ENCODE measurements at places on chromosomes 1 and 21. TPM values are rescaled to one million over a fixed set of nuclear protein-coding genes. Genes with fewer than 3 reads are reported as not detected.

Gene FAM72A
- total RNA-seq: 0.98 TPM

- DNase-seq: peak; percentile 62
Observed at GRCh38 chr1:16014509-16015482, 3.0 kb downstream of the HSPB7 start.

Gene KCNQ4
- 1.7 TPM for total RNA-seq

DNA sequence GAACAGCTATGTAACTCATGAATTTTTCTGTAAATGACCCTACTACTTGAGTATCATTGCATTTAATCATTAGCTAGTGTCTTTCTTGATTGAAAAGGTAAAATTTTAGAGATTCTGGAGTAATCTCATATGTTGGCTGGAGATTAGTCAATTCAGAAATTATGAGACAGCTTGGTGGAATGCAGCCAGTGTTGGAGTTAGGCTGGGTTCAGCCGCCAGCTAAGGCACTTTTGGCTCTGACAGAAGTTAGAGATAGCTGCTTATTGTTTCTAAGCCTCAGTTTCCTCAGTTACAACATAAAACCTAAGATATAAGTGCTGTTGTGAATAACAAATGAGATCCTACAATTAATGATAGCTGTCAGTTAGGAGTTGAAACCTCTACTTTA lies 49.4 kb downstream of the TBCE start:
- DNase-seq: no peak

Gene TGFB2
- total RNA-seq: 3.1 TPM

DNA sequence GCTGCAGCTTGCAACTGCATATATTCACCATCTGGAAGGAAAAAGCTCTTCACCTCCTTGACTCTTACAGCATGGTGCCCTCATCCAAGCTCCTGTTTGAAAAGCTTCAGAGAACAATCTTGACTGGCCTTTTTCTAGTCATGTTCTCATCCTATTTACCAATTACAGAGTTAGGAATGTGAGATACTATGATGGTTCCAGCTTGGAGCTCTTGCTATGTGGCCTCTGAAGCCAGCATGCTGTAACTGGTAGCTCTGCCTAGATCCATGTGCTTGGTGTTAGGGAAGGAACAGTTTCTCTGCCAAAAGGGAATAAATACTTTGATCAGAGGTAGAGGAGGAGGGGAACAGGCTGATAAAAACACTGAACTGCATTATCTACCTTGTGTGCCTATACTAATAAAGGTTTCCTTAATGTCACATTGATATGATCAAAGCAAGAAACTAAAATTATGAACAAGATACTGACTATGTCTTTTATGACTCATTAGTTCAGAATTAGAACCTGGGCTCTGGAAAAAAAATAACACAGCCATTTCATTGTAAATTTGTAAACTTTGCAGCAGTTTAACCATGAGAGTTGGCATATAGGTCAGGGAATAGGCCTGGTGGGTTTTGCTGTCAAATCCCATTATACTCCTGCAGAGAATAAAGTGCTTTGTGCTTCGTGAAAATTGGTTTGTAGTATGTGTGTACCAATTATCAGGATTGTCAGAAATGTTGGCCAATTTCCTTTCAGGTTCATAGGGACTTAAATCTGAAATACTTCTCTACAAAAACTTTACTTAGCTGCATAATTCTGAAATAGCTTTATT lies 92.7 kb downstream of the LEPR start:
- DNase-seq: no peak

- DNase-seq: no peak
Observed at GRCh38 chr1:156464335-156464734, 36.2 kb downstream of the MEF2D start.

- DNase-seq: no peak
Observed at GRCh38 chr1:78049396-78049795, 3.6 kb downstream of the GIPC2 start.

DNA sequence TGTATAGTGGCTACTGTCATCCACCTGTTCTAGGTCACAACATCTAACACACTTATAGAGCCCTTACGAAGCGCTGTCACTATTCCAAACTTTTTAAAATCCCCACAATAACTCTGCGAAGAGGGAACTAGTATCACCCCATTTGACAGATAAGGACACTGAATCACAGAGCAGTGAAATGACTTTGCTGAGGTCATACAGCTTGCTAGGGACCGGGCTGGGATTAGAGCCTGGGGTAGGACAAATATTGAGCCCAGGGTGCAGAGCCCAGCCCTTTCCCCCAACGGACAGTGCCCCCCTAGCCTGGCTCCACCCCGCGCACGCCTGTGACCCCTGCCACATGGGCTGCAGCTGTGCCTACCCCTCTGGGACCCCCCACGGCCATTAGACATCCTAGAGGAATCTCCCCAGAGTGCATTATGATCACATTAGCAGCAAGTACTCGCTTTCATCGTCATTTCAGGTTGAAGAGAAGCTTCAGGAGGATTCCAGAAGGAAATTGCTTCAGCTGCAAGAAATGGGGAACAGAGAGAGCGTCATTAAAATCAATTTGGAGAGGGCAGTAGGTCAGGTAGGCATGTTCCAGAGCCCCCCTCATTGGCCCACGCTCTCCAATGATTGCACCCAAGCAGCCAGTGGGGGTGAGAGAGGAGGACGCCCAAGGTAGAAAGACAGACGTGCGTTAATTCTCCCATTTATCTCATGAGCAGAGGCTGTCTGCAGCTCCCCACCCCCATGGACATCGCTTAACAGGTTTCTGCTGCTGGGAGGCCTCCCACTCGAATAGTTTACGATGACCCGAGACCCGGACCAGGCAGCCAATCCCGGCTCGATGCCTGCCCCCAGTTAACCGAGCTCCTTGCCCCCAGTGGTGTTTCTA lies 77.2 kb downstream of the FHAD1 start:
- DNase-seq: no peak

Gene EXOC8
- 7.1 TPM for total RNA-seq

DNA sequence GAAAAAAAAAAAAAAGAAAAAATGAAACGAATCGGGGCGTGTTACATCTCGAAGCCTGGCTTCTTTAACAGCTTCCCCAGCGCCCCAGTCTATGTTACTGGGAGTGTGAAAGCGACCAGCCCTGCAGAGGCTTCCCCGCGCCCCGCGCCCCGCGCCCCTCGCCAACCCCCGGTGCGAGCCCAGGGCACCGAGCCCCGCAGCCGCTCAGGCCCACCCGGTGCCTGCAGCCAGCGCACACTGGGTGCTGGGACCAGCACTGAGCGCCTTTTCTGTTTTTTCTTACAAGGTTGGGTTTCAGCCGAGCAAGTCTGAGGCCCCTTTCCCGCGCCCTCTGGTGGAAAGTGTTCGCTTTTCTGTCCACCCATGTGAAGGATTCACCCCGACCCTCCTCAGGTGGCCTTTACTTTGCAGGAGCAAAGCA lies 42.1 kb upstream of the ZNF496 start:
- peak; percentile 68 for DNase-seq

GRCh38 chr1:231966983-231967382 lies 340.4 kb downstream of the DISC1 start:
- no peak for DNase-seq

- no peak for DNase-seq
Observed at GRCh38 chr21:33299181-33299752, 25.5 kb upstream of the IFNAR1 start.

Gene SRSF10
- total RNA-seq: 54.9 TPM

Gene WNT9A
- 1.8 TPM for total RNA-seq

GRCh38 chr1:160069460-160070231 lies at the start of gene KCNJ10:
Gene KCNJ10, minus strand, starts transcription at chr1:160070160. Its CDS starts 27,628 bp downstream, at chr1:160042532.
- no peak for DNase-seq

Gene FAM177B
- total RNA-seq: not detected

Gene TSPAN1
- 10.0 TPM for total RNA-seq

GRCh38 chr1:228139406-228139930 lies 611 bp upstream of the GUK1 start:
- no peak for DNase-seq
